Activated T-helper 2 cell treated with anti-CD3 and anti-CD28 coated beads, Interferon-gamma antibody, Interleukin-2, Interleukin-4, amounts not matched to agents 10 μg/mL and 5 μg/mL and 100 μg/mL, durations not matched to agents 14 hours and 24 hours and 36 hours (primary cell): ENCODE measurements at places on chromosomes 16 and 17.

DNA sequence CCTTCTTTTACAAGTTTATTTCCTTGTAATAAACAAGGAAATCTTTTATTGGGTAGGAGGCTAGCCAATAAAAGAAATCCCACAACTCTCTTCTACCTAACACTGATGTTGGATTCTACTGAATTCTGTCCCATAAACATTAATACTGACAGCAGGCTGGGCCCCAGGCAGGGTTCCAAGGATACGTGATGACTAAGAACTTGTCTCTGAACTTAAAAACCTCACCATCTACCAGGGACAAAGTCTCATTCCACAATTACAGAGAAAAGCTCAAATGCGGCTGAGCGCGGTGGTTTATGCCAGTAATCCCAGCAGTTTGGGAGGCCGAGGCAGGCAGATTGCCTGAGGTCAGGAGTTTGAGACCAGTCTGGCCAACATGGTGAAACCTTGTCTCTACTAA is 64.9 kb downstream of the ARHGAP17 start:
- H3K4me1 ChIP-seq, result no peaks in the 10 kb centered on the region
- H3K36me3 ChIP-seq, result peaks cover 54% of the 10 kb centered on the region
- no peak overlapping the region for H3K27ac ChIP-seq
- H3K27me3 ChIP-seq, result no peaks in the 10 kb centered on the region

- no peak overlapping the region for H3K27ac ChIP-seq
- peaks cover 12% of the 10 kb centered on the region for H3K27me3 ChIP-seq
- H3K4me3 ChIP-seq, result no peak overlapping the region
- DNase-seq, result no peak
Observed at GRCh38 chr17:77723909-77724875, 234.3 kb upstream of the TNRC6C start.

- peaks cover 4% of the 10 kb centered on the region for H3K27me3 ChIP-seq
- DNase-seq, result no peak
- no peaks in the 10 kb centered on the region for H3K4me1 ChIP-seq
- no peaks in the 10 kb centered on the region for H3K36me3 ChIP-seq
Observed at GRCh38 chr17:6380915-6381438, 53.9 kb downstream of the AIPL1 start.

DNA sequence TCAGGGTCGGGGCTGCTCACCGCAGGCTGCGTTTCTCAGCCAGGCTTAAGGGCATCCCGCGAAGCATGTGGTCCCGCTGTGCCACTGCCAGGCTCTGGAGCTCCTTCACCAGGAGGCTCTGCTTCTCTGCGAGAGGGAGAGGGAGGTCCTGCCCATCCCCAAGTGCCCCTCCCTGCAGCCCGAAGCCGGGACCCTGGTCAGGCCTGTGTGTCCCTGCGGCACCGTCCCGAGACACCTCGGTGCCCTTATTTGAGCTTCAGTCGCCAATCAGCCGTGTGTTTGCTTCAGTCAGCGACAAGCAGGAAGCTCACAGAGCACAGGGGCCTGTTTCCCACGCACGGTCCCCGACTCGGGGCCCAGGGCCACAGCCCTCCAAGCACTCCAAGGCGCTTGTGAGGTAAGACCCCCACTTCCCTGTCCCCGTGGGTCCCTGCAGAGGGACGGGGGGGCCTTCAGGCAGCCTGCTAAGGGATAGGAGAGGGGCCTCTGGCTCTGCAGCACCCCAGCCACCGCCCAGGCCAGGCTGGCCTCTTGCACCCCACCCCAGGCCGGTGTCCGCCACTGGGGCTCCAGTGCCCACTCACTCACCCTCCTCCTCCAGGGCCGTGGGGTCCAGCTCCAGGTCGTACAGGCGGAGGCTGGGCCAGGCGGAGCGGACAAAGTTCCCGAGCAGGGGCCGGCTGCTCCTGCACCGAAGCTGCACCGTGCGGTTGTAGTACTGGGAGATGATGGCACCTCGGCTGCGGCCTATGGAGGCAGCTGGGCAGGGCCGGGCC is 3.2 kb downstream of the TMC6 start:
- peaks cover 56% of the 10 kb centered on the region for H3K36me3 ChIP-seq
- peak overlapping the region; percentile 88 for H3K4me3 ChIP-seq
- no peak for DNase-seq
- peaks cover 57% of the 10 kb centered on the region for H3K4me1 ChIP-seq

DNA sequence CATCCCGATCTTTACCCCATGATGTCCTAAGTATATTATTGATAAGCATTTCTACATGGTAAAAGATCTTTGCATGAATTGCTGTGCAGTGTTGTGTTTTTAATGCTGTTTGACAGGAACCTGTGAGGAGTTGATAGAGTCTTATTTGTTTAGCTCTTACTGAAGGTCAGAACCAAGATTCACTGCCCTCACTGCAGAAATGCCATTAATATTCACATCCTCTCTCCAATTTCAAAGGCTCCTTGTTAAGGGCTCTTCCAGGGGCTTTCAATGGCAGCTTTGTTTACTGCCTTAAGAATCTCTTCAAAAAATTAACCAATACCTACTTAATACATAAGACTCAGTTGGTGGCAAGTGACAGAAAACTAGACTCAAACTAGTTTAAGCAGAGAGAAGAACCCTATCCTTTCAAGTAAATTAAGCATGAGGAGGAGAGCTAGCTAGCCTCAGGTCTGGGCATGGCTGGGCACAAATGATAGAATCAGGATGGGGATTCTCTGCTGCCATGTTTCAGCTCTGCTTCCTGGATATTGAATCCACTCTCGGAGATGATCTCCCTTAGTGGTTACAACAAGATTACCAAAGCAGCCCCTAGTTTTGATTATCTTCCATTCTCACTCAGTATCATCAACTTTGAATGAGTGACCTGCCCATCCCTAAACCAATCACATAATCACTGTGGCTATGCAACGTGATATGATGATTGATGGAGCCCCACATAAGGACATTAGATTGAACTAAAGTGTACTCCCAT is 311.8 kb downstream of the CDH11 start:
- H3K27me3 ChIP-seq, result no peaks in the 10 kb centered on the region
- no peak overlapping the region for H3K27ac ChIP-seq
- H3K36me3 ChIP-seq, result no peaks in the 10 kb centered on the region

DNA sequence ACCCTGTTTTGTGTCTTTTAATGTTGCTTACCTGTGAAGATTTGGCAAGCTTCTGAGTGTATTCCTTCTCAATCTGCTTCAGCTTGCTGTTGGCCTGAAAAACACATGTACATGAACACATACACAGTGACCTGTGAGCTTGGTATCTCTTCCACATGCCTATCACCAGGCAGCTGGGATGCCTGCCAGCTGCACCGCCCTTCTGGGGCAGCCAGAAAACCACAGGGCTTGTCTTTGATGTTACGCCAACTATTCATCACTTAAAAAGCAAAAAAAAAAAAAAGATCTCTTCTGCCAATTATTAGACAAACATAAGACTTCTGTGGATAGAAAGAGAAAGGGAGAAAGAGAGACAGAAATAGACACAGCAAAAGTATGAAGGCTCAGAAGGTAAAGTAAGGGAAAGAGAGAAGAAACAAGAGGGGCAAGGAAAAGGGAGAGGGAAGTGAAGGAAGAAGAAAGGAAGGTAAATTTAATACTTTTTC is 189.2 kb upstream of the AXIN2 start:
- H3K27me3 ChIP-seq, result peaks cover 3% of the 10 kb centered on the region
- no peak for DNase-seq
- H3K36me3 ChIP-seq, result no peaks in the 10 kb centered on the region

DNA sequence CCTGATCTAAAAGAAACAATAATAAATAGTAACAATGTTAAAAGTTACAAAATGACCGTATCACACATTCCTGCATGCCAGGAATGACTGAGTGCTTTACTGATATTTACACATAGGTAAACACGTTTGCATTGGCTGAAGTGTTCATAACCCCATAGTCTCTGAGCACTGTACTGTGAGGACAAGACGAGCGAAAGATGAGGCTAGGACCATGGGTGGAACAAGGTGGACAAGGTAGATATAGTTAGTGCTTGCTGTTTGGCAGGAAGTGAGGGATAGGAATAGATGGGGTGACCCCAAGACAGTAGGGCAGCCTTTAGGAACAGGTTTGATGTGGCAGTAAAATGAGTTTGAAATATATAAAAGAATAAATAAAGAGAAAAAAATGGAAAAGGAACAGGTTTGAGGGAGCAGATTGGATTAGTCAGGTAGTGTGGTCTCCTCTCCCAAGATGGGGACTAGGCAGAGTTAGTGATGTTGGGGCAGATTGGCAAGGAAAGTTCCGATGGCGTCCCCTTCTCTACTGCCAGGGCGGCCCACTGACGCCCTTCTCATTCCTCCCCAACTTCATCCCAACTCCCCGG is 452 bp upstream of the E2F4 start:
- H3K36me3 ChIP-seq, result peaks cover 42% of the 10 kb centered on the region
- H3K27me3 ChIP-seq, result no peaks in the 10 kb centered on the region
- peak overlapping the region; percentile 85 for H3K4me3 ChIP-seq
- peaks cover 29% of the 10 kb centered on the region for H3K4me1 ChIP-seq
- H3K27ac ChIP-seq, result peak overlapping the region; percentile 59

DNA sequence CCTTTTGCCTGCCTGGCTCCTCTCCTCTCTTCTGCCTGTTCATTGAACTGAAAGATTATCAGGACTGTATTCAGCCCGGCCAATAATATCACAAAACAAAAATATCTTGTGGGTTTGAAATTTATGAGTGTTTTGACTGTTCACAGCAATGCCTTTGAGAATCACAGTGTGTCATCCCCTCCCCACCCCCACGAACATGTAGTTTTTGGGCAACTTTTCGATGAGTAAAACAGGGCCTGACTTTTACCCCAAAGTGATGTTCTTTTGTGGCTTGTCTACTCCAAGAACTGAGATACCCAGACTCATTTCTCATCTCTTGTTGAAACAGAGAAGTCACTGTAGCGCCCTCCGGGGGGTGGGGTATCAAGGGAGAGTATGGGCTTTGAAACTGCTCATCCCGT is 675.7 kb downstream of the WWOX start:
- peaks cover 7% of the 10 kb centered on the region for H3K27me3 ChIP-seq
- peak overlapping the region; percentile 62 for H3K27ac ChIP-seq
- DNase-seq, result peak; percentile 24
- H3K4me1 ChIP-seq, result peaks cover 62% of the 10 kb centered on the region
